ENCODE measurements at places on chromosomes 7 and 10.

DNA sequence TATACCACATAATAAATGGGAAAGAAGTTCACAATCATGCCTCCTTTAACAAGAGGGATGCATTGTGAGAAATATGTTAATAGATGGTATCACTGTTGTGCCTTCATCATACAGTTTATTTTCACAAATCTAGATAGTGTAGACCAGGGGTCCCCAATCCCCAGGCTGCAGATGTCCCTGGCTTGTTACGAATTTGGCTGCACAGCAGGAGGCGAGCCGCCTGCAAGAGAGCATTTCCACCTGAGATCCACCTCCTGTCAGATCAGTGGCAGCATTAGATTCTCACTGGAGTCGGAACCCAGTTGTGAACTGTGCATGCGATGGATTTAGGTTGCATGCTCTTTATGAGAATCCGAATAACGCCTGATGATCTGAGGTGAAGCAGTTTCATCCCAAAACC lies 361.9 kb upstream of the ZWINT start:
- no peak for DNase-seq

- no peak for DNase-seq
These were observed 505.5 kb upstream of the ZMIZ1 start for GRCh38 chr10:78563314-78563713.

- DNase-seq, result no peak
These were observed 312.8 kb upstream of the ZMIZ1 start for GRCh38 chr10:78755877-78756455.

DNA sequence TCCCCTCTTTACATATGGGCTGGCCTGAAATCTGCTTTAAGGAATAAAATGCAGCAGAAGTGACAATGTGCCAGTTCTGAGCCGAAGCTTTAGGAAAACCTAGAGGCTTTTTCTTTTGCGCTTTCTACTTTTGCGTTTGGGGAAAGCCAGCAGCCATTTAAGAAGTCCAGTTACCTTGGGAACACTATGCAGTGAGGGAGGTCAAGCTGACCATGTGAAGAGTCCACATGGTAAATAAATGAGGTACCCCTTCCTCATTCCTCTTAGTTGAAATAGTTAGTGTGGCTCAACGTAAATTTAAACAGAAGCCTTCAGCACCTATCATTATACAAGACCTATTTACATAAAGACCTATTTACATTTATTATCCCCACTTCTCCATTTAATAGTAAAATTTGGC lies 78.5 kb downstream of the TFPI2 start:
- DNase-seq, result no peak

- DNase-seq, result peak; percentile 67
These were observed 1.9 kb downstream of the ARID5B start for GRCh38 chr10:61903221-61903927.

DNA sequence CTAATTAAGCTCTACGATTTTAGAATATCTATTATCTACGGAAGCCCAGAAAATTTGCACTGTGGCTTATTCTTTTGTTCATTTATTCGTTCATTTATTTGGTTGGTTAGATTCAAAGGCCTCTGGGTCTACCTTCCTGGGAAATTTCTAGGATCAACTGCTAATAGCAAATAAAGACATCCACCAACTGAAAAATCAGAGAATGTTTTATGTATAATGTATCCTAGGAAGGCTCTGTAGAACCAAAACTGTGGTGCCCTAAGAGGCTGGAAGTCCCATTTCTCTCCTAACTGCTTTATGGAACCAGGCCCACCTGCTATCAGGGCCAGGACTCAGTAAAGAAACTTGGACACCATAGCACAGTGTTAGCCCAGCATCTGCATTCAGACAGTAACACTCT lies 923.4 kb upstream of the AUTS2 start:
- DNase-seq, result no peak

DNA sequence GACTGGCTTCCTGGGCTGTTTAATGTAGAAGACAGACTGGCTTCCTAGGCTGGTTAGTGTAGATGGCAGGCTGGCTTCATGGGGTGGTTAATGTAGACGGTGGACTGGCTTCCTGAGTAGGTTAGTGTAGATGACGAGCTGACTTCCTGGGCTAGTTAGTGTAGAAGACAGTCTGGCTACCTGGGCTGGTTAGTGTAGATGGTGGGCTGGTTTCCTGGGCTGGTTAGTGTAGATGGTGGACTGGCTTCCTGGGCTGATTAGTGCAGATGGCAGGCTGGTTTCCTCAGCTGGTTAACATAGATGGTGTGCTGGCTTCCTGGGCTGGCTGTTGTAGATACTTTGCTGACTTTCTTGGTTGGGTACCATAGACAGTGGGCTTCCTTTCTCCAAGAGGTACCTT lies 122.9 kb upstream of the PPP2R2D start:
- no peak for DNase-seq

DNA sequence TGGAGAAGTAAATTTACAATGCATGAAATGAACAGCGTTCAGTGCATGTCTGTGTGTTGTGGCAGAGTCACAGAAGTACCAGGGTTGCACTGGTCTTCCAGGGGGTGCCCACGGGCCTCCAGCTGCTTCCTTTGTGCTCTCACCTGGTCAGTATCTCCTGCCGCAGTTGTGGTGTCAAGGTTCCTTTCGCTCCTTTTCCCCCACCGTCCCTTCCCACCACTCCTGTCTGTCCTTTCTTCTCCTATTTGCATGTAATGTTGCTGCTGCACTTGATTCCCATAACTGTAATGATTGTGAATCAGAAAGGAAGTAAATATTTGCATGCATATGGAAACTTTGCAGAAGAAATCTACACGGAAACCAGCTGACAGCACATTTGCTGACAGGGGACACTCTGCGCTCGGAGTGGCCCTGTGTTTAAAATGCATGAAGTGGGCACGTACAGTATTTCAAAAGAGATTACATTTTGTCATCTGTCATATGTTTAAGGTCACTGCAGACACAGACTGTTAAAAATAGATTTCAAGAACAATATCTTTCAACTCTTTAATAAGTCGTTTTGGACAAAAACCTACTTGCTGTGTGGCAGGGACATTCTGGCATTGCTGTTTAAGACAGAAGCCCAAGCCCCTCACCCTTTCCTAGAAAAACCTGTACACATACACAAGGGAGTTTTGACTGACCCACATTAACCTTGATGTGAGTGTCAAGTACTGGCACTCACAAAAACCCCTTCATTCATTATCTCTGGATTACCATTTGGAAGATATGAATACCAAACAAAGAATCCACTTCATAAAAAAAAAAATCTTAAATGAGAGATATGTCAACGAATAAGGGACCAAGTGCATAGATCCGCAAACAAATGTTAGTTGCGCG lies 336.7 kb upstream of the KLF6 start:
- DNase-seq, result no peak

DNA sequence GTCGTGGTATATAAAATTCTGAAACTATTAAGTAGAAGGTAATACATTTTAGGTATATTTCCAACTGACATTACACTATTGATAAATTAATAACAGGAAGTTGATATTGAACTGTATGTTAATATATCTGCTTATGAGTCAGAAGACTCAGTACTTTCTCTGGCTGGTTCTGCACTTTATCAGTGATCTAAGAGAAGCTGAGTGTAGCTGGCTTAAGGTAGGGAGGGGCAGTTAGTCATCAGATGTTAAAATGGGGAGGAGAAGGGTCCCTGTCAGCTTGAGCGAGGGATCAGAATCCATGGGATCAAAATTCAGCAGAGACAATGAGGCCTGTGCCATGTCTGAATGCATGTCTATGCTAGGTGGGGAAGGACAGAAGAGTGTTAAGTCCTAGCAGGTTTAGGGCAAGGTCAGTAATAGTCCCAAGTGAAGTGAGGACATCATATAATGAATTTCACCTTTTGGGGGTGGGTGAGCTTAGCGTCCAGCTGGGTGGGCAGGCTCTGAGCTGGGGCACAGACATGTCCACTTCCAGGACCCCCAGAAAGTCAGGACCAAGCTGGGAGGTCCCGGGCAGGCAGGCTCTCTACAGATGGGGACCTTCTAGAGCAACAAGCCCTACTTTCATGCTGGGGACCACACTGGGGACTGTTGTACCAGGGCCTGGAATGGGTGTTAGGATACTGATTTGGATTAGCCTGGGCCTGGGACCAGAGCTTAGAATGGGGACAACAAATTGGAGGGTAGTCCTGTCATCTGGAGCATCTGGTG lies 82.9 kb downstream of the WDFY4 start:
- no peak for DNase-seq

GRCh38 chr7:102318482-102318971 lies 31.9 kb downstream of the SH2B2 start:
- DNase-seq, result peak; percentile 74

- no peak for DNase-seq
These were observed 425 bp downstream of the TLL2 start for GRCh38 chr10:96513305-96513697.

- no peak for DNase-seq
These were observed 72.2 kb downstream of the ZNF783 start for GRCh38 chr7:149334219-149334618.

- DNase-seq, result no peak
These were observed 24.0 kb upstream of the AMZ1 start for GRCh38 chr7:2663960-2664359.

- DNase-seq, result no peak
These were observed 30.1 kb downstream of the PDZD8 start for GRCh38 chr10:117345143-117345542.

DNA sequence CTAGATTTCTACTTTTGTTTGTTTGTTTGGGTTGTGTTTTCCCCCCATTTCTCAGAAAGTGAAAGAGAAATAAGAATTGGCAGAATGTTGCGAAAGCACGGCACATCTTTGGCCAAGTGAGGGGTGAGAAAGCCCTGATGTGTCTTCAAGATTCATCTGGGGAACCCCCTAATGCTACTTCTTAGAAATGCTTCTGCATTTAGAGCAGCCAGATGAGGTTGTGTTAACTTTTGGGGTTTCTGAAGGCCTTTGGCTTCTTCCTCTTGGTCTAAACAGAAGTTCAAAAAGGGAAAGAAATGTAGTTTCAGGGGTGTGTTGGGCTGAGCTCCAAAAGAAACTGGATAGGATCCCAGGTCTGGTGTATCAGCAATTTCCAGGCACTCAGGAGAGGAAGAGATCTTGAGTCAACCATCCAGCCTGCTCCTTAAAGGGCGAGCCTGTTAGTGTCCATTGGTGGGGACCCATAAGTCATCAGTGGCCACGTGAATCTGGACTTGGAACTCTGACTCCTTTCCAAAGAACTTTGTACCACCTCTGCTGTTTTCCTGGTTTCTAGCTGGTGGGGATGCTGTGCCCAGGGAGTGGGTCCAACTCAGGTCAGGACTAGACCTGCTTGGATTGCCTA lies 6.5 kb downstream of the DUSP5 start:
- DNase-seq, result no peak

DNA sequence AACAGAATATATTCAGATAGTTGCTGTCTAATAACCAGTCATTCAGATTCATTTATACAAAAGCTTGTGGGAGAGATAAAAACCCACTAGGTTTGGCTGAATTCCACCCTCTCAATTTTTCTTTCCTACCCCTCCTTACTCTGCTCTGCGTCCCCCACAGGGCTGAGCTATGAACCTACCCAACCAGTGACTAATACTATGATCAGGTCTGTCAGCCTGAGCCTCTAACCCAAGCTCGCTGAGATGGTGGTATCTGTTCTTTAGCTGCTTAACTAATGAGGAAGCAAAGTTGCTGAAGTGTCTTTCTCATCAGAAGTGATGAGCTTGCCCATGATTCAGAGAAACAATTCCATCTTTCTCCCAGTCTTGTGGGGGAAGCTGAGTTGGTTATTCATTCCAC lies 248.7 kb upstream of the GPR26 start:
- no peak for DNase-seq

DNA sequence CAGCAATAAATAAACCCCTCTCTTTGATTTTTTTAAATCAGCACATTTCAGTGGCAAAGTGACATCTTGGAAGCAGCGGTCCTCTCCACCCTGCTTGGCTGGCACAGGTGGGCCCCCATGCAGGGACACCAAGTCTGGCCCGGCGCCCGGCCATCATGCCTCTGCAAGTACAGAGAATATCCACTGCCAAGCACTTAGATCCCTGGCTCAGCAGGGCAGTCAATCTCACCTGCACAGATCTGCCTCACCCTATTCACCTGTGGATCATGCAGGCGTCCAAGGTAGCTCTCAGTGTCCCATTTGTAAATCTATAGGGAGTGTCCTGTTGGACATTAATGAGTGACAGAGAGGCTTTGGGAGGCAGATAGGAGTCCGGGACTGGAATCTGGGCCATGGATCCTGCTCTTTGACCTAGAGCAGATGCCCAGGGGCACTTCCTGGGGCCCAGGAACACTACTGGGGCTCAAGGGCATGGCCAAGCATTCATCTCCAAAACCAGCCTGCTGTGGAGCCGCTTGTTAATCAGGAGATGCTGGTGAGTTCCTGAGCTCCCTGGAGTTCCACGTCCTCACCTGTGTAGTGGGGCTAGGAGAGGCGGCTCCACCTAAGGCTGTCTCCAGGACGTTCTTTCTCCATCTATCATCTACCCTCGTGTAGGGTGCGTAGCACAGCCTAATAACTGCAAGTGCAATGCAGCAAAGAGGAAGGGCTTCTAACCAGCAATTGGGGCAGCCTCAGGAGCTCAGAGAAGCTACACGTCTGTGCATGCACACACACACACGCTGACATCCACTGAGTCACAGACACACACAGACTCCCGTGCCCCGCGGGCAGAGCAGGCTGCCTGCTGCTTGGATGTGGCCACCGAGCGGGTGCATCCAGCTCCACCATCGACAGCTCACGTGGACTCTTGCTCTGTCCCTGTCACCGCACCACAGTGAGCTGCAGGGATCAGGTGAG lies 123.6 kb downstream of the OAT start:
- DNase-seq, result peak; percentile 95

DNA sequence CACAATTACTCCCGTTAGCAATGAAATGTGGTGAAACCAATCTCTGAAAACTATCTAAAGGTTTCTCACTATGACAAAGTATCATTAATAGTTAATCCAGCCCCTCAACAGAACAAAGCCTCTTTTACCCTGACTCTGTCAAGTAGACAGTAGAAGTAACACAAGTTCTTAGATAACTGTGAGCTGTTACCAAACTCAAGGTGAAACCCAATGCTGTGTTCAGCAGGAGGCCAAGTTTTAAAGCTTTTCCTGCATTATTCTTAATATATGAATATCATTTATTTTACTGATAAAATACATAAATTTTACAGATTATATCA lies 109.1 kb downstream of the SRPK2 start:
- no peak for DNase-seq

GRCh38 chr7:95330961-95331337 lies 6.6 kb upstream of the PON1 start:
- no peak for DNase-seq

DNA sequence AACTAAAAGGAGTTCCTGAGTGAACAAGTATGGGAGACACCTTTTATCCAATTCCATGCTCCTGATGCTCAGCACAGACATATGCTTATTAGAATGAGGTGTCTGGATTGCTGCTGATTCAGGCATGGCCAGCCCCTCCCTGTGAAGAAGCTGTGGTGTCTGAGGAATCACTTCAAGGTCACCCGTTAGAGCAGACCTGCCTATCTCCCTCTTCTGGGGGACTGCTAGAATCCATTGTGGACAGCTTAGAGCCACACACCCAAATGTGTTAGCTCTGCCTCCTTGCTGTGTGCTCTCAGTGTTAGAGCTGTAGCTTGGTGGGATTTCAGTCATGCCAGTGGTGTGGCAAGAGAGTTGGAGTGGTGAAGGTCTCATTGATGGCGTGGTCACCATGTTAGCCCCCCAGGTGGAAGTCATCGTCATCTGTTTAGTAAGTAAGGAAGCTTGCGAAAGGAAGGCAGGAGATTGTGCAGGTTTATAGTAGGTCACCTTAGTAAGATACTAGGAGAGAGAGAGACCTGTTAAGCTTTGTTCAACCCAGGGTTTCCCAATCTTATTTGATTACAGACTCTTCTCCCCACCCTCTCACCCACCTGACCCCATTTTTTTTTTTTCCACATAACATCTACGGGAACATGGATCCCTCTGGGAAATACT lies 12.8 kb downstream of the PRXL2A start:
- DNase-seq, result no peak

- no peak for DNase-seq
These were observed 19.4 kb downstream of the GATA3 start for GRCh38 chr10:8073691-8074416.
